ENCODE measurements at places on chromosomes 4 and X. TPM values are rescaled to one million over a fixed set of nuclear protein-coding genes. Genes with fewer than 3 reads are reported as not detected.

Gene PFKFB1
- not detected for total RNA-seq

Gene SAGE1
- not detected for total RNA-seq

Gene PJA1
- 13.7 TPM for total RNA-seq

Gene STPG2
- total RNA-seq, result not detected

Gene ASB9
- total RNA-seq, result 20.2 TPM

Gene ZC4H2
- total RNA-seq, result 1.9 TPM

Gene ACE2
- 0.06 TPM for total RNA-seq

Gene ZNF827
- 1.4 TPM for total RNA-seq

Gene GABRA4
- not detected for total RNA-seq

Gene HSFX2
- 0.24 TPM for total RNA-seq

Gene ERVMER34-1
- 0.32 TPM for total RNA-seq

Gene SLC10A3
- 40.7 TPM for total RNA-seq

Gene FGD1
- total RNA-seq, result 6.0 TPM

Gene NDP
- total RNA-seq, result not detected

Gene RNF175
- not detected for total RNA-seq

Gene GLUD2
- total RNA-seq, result 2.5 TPM

Gene GSX2
- total RNA-seq, result not detected

Gene F8A2
- not detected for total RNA-seq
